ENCODE measurements at places on chromosomes 1 and 21.
A peak's percentile ranks its signal among the peaks of the same experiment; 100 is the strongest.

DNA sequence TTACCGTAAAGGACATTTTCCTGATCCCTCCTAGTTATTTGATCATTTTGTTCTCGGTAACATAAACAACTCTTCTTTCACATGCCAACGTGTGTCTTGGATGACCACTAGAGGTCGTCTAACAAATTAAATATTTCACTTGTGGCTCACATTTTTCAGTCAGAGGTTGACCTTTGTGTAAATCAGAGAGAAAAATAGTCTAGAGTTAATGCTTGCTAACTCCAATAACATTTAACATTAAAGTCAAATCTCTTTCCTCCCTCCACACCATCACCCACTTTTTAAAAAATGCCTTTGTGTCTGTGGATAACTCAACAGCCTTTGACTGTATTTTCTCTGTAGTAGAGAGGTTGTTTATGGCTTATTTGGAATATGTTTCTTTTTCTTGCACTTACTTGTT lies 220.5 kb upstream of the B3GALT2 start:
- no peaks in the 10 kb centered on the region for H3K27me3 ChIP-seq
- H3K4me1 ChIP-seq = peaks cover 31% of the 10 kb centered on the region
- no peak for DNase-seq
- H3K4me3 ChIP-seq = no peak overlapping the region
- H3K36me3 ChIP-seq = no peaks in the 10 kb centered on the region

DNA sequence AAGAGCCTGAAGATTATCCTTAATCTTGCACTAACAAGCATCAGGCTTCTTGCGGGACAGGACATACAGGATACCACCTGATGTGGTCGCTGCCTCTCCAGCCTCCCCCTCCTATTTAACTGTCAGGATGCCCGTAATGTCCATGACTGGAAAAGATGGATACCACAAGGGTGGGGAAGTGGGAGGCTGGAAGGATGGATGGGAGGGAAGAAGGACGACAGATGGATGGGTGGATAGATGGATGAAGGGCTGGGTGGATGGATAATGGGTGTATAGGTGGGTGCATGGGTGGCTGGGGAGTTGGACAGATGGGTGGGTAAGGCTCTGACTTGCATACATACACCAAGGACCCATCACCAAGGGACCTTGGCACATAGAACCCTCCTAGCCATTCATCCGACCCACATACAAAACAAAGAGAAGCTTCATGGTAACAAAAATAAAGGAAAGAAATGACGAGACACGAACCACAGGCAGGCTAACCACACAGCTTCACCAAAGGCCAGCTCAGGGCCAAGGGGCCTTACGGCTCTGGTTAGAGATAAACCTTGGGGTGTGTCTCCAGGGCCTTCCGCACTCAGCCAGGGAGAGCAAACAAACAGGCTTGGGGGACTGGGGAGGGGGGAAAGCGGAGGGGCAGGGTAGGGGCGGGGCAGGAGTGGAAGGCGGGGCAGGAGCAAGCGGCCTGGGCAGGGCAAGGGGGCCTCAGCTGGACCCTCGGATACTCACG lies 50.5 kb downstream of the HSPG2 start:
- H3K27ac ChIP-seq = no peak overlapping the region
- H3K4me1 ChIP-seq = no peaks in the 10 kb centered on the region
- no peaks in the 10 kb centered on the region for H3K36me3 ChIP-seq
- DNase-seq = no peak
- H3K4me3 ChIP-seq = no peak overlapping the region
- H3K27me3 ChIP-seq = no peaks in the 10 kb centered on the region

GRCh38 chr1:172912765-172913260 lies 137.9 kb downstream of the TNFSF18 start:
- H3K4me1 ChIP-seq = no peaks in the 10 kb centered on the region
- no peak overlapping the region for H3K27ac ChIP-seq
- no peak for DNase-seq
- no peaks in the 10 kb centered on the region for H3K27me3 ChIP-seq

- no peaks in the 10 kb centered on the region for H3K27me3 ChIP-seq
- no peak overlapping the region for H3K27ac ChIP-seq
- H3K36me3 ChIP-seq = no peaks in the 10 kb centered on the region
- H3K4me1 ChIP-seq = peaks cover 4% of the 10 kb centered on the region
- H3K4me3 ChIP-seq = no peak overlapping the region
Observed at GRCh38 chr1:235675152-235675890, 25.7 kb upstream of the GNG4 start.

DNA sequence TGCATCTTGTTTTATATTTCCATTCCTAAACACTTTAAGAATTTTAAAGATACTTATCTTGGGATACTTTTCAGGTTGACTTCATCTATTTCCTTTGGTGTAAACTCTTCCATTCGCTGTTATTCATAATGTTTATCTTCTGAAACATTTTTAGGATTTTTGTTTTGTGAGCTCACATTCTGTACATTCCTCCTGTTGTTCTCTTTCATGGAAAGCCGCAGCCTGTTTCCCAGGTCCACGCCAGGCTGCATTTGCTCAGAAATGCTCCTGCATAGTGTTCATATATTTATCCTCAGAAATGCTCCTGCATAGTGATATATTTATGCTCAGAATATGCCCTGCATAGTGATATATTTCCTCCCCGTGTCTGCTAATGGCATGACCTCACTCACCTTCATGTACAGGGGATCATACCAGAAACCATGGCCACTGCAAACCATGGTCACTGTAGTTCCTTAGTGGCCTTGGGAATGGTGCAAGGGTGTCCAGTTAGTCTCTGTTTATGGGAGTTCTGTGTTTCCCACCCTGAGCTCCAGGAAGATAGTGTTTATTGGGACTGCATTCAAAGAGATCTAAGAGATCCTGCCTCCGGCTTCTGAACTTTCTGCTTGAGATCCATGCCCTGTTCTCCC lies 153.9 kb upstream of the GREM2 start:
- H3K27ac ChIP-seq = no peak overlapping the region
- DNase-seq = no peak
- no peak overlapping the region for H3K4me3 ChIP-seq
- H3K36me3 ChIP-seq = no peaks in the 10 kb centered on the region
- H3K27me3 ChIP-seq = no peaks in the 10 kb centered on the region

GRCh38 chr1:247118946-247119446 lies 14.8 kb upstream of the ZNF669 start:
- no peaks in the 10 kb centered on the region for H3K27me3 ChIP-seq
- DNase-seq = no peak
- H3K4me1 ChIP-seq = no peaks in the 10 kb centered on the region
- no peak overlapping the region for H3K27ac ChIP-seq
- H3K4me3 ChIP-seq = no peak overlapping the region

- H3K4me1 ChIP-seq = no peaks in the 10 kb centered on the region
- H3K27ac ChIP-seq = no peak overlapping the region
- no peaks in the 10 kb centered on the region for H3K36me3 ChIP-seq
- H3K4me3 ChIP-seq = no peak overlapping the region
Observed at GRCh38 chr1:180327089-180327488, 97.0 kb downstream of the LHX4 start.

DNA sequence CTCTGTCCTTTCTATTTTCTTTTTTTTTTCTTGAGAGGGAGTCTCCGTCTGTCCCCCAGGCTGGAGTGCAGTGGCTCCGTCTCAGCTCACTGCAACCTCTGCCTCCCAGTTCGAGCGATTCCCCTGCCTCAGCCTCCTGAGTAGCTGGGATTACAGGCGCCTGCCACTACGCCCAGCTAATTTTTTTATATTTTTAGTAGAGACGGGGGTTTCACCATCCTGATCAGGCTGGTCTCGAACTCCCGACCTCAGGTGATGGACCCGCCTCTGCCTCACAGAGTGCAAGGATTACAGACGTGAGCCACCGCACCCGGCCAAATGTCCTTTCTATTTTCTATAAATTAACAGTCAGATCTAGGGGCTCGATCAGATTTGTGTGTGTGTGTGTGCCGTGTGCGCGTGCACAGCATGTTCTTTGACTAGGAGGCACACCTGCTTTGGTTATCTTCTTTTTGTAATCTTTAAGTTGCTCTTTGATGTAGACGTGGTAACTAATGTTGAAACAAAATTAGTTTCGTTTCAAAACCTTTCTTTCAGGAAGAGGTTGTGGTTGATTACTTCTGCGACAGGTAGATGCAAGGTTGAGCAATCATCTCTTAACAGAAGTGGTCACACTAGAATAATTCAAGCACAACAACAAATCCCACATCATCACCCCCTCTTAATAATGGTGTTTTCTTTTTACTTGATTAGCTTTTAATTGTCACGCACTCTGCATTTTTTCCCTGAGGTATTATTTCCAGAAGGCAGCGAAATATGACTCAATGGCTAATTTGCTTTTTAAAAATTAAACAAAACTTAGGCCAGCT lies 779 bp upstream of the DEGS1 start:
- DNase-seq = no peak
- H3K27me3 ChIP-seq = no peaks in the 10 kb centered on the region
- no peaks in the 10 kb centered on the region for H3K36me3 ChIP-seq
- peak overlapping the region; percentile 99 for H3K27ac ChIP-seq
- H3K4me3 ChIP-seq = peak overlapping the region; percentile 77

- H3K4me1 ChIP-seq = no peaks in the 10 kb centered on the region
- H3K4me3 ChIP-seq = no peak overlapping the region
- no peak for DNase-seq
- no peaks in the 10 kb centered on the region for H3K27me3 ChIP-seq
- no peak overlapping the region for H3K27ac ChIP-seq
Observed at GRCh38 chr1:197355248-197355995, 87.4 kb downstream of the CRB1 start.

All from adrenal gland (tissue), 19 donors.